Pancreas (tissue), 10 donors: ENCODE measurements at places on chromosomes 1 and 21. TPM values are rescaled to one million over a fixed set of nuclear protein-coding genes. Genes with fewer than 3 reads are reported as not detected.

The AXDND1 gene
- total RNA-seq, result not detected

The ETV3L gene
- not detected for total RNA-seq

The CSMD2 gene
- total RNA-seq, result 0.44 TPM

The CFAP141 gene
- total RNA-seq, result not detected

The DMRTB1 gene
- total RNA-seq, result not detected

The LRRN2 gene
- total RNA-seq, result 3.7 TPM

The NR5A2 gene
- 98.5 TPM for total RNA-seq

The WDR64 gene
- total RNA-seq, result not detected

The DCST2 gene
- total RNA-seq, result 0.16 TPM

The CLCN6 gene
- 5.3 TPM for total RNA-seq

The MYOC gene
- total RNA-seq, result not detected

DNA sequence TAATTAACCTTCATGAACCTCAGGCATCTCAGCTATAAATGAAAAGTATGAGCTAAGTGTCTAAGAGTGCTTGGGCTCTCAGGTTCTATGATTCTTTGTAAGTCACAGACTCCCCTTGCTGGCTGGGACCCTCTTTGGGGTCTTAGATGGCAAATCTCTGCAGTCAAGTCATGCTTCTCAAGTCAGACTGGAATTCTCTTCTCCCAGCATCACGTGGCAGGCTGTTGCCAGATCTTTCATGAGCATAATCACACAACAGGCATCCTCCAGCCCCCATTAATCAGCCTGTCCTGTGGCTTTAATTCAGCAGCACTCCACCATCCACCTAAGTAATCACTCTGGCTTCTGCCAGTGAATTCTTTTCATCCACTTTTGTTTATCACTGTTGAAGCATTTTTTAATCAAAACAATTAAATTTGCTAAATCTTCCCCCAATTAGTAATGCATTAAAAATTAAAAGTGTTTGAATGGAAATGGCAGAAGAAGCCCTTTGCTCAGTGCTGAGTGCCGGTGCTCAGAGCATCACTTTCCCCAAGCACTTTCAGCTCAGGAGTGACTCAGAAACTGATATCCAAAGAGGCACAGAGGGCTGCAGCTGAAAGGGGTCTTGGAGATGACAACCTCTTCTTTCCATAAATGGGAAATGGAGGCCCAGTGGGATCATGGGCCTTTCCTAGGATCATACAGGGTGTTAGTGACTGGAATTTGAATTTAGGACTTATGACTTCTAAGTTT, 50.2 kb downstream of the C8A start:
- H3K27me3 ChIP-seq, result no peaks in the 10 kb centered on the region
- no peaks in the 10 kb centered on the region for H3K4me1 ChIP-seq
- no peaks in the 10 kb centered on the region for H3K36me3 ChIP-seq
- no peak for DNase-seq
- no peak overlapping the region for H3K4me3 ChIP-seq
- no peak overlapping the region for H3K27ac ChIP-seq

GRCh38 chr1:119910618-119911017, 14.3 kb upstream of the ADAM30 start:
- no peaks in the 10 kb centered on the region for H3K27me3 ChIP-seq
- H3K4me1 ChIP-seq, result no peaks in the 10 kb centered on the region
- no peak for DNase-seq
- H3K4me3 ChIP-seq, result no peak overlapping the region
- no peak overlapping the region for H3K27ac ChIP-seq
- no peaks in the 10 kb centered on the region for H3K36me3 ChIP-seq

- no peaks in the 10 kb centered on the region for H3K27me3 ChIP-seq
- no peak overlapping the region for H3K27ac ChIP-seq
- H3K36me3 ChIP-seq, result no peaks in the 10 kb centered on the region
- no peak for DNase-seq
- H3K4me3 ChIP-seq, result no peak overlapping the region
- H3K4me1 ChIP-seq, result peaks cover 6% of the 10 kb centered on the region
Measured at GRCh38 chr1:62280150-62280549, 39.1 kb downstream of the KANK4 start.

DNA sequence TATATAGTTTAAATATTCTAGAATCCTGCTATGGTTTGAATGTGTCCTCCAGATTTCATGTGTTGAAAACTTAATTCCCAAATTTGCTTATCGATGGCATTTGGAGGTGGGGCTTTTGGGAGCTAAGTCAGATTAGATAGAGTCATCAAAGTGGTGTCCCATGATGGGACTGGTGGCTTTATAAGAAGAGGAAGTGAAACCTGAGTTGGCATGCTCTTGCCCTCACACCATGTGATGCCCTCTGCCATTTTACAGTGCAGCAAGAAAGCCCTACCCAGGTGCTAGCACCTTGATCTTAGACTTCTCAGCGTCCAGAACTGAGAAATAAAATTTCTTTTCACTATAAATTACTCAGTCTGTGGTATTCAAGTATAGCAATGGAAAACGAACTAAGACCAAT, 111.3 kb downstream of the TGFB2 start:
- H3K4me3 ChIP-seq, result no peak overlapping the region
- H3K27ac ChIP-seq, result no peak overlapping the region
- no peaks in the 10 kb centered on the region for H3K27me3 ChIP-seq
- H3K36me3 ChIP-seq, result no peaks in the 10 kb centered on the region

DNA sequence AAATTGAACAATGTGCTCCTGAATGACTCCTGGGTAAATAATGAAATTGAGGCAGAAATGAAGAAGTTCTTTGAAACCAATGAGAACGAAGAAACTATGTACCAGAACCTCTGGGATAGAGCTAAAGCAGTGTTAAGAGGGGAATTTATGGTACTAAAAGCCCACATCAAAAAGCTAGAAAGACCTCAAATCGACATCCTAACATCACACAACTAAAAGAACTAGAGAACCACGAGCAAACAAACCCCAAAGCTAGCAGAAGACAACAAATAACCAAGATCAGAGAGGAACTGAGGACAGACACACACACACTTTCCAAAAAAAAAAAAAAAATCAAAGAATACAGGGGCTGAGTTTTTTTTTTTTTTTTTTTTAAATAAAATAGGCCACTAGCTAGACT, 564.2 kb downstream of the SMYD3 start:
- no peaks in the 10 kb centered on the region for H3K4me1 ChIP-seq
- no peaks in the 10 kb centered on the region for H3K27me3 ChIP-seq
- DNase-seq, result no peak
- no peak overlapping the region for H3K4me3 ChIP-seq
- H3K36me3 ChIP-seq, result no peaks in the 10 kb centered on the region
- H3K27ac ChIP-seq, result no peak overlapping the region

DNA sequence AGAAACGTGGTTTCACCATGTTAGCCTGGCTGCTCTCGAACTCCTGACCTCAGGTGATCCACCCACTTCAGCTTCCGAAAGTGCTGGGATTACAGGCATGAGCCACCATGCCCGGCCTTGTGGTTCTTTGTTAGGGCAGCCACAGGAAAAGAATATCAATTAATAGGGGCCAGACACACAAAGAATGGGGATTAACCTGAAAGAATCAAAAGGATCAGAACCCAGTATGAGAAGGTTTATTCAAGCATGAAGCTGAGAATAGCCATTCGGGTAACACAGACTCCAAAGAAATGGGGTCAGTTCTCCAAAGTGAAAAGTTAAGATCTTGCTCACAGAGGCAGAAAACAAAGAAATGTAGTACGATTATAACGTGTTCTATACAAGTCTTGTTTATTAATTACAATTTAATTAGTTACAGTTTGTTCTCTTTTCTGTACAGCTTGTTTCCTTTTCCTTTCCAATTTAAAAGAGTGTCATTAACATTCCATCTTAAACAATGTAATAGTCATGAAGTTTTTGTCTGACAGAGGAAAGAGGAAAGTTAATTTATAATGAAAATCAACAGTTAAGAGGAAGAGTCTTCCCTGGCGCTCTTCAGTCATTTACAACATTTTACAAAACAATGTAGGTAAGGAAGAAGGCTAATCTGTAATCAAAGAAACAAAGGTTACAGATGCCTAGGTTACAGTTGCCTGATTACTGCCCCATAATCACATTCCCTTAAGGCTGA, 51.3 kb upstream of the SLC45A1 start:
- H3K36me3 ChIP-seq, result no peaks in the 10 kb centered on the region
- H3K4me3 ChIP-seq, result no peak overlapping the region
- peak overlapping the region; percentile 46 for H3K27ac ChIP-seq
- H3K27me3 ChIP-seq, result no peaks in the 10 kb centered on the region

- peak; percentile 56 for DNase-seq
- no peak overlapping the region for H3K27ac ChIP-seq
- no peaks in the 10 kb centered on the region for H3K4me1 ChIP-seq
- H3K4me3 ChIP-seq, result no peak overlapping the region
- H3K36me3 ChIP-seq, result no peaks in the 10 kb centered on the region
Measured at GRCh38 chr1:193111641-193112090, 6.5 kb upstream of the GLRX2 start.

DNA sequence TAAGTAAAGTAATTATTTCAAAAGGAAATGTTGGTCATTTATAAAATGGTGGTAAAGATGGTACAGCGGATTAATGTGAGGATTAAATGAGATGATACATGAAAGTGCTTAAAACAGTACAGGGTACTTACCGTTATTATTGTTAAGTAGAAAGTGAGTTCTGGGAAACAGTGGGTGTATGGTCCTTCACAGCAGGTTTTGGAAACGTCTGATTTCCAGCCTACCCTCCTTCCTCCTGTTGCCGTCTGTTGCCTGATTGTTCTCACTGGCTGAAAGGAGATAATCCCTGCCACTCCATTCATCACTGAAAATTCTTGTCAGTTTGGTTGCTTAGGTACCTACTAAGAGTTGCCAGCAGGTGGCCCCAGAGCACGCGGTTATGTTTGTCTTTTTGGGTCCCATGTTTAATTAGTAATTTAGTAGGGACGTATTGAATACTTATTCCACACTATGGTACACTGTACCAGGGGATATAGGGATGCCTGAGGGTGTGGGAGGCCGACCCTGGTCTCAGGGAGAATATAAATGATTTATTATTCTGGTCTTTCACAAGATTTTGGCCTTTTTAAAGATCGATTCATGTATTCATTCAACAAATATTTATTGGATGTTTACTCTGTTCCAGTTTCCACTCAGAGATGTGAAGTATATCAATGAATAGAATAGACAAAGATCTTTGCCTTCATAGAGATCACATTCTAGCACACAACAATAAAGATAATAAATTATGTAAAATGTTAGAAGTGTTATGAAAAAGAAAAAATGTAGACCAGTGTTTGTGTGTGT, 30.8 kb upstream of the RPTN start:
- no peaks in the 10 kb centered on the region for H3K4me1 ChIP-seq
- H3K4me3 ChIP-seq, result no peak overlapping the region
- DNase-seq, result peak; percentile 33
- no peaks in the 10 kb centered on the region for H3K27me3 ChIP-seq

DNA sequence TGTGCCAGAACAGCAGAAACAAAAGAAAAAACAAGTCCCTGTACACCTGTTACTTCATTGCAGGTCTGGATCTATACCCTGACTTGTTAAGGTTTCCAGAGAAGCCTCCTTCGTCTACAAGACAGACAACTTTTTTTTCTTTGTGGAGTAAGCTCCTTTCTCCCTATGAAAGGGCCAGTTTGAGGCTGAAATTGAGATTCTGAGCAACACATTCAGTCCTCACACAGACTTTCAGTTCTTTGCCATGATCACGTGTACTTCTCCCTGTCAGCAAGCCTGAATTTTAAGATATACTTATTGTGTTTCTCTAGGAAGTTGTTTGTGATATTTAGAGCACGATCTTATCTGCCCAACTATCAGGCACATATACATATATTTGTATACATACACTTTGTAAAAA, 374.0 kb downstream of the NTNG1 start:
- no peak overlapping the region for H3K4me3 ChIP-seq
- H3K4me1 ChIP-seq, result no peaks in the 10 kb centered on the region
- no peak overlapping the region for H3K27ac ChIP-seq
- H3K27me3 ChIP-seq, result no peaks in the 10 kb centered on the region
- no peak for DNase-seq

GRCh38 chr21:31193761-31194160, 150.3 kb downstream of the TIAM1 start:
- no peak overlapping the region for H3K27ac ChIP-seq
- peaks cover 4% of the 10 kb centered on the region for H3K27me3 ChIP-seq
- no peaks in the 10 kb centered on the region for H3K36me3 ChIP-seq
- no peak for DNase-seq
- H3K4me1 ChIP-seq, result peaks cover 3% of the 10 kb centered on the region

DNA sequence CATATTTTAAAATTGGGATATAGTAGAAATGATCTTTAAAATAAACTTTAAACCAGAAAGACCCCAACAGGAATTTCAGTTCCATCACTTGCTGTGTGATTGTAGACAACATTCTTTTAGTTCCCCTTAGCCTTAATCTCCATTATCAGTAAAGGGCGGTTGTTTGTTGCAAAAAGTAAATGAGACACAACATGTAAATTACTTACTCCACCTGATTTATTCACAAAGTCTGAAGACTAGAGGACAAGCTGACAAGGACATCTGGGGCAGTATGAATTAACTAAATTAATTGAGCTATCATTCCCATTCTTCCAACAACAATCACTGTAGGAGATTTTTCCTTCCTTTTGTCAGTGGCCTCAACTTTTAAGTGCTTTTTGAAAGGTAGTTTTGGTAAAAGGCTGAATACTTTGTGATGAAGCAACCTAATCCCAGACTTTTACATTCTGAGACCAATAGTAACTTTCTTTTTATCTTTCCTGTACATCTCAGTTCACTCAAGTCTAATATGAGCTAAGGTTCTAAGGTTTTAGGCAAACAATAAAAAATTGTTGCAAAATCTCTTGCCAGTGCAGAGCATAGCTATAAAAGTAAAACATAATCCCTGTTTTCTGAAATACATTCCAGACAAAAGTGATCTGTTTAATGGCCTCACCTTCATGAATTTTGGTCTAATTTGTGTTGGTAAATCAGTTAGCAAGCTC, 6.2 kb downstream of the SLC19A2 start:
- H3K4me1 ChIP-seq, result peaks cover 18% of the 10 kb centered on the region
- H3K27ac ChIP-seq, result no peak overlapping the region
- H3K27me3 ChIP-seq, result no peaks in the 10 kb centered on the region
- no peak overlapping the region for H3K4me3 ChIP-seq
- no peaks in the 10 kb centered on the region for H3K36me3 ChIP-seq
- no peak for DNase-seq

- H3K27me3 ChIP-seq, result no peaks in the 10 kb centered on the region
- H3K36me3 ChIP-seq, result no peaks in the 10 kb centered on the region
- H3K4me3 ChIP-seq, result no peak overlapping the region
- H3K4me1 ChIP-seq, result no peaks in the 10 kb centered on the region
- H3K27ac ChIP-seq, result no peak overlapping the region
Measured at GRCh38 chr1:8589571-8589970, 227.9 kb downstream of the RERE start.

GRCh38 chr1:2965676-2966075, 55.6 kb upstream of the ACTRT2 start:
- H3K36me3 ChIP-seq, result no peaks in the 10 kb centered on the region
- no peak overlapping the region for H3K27ac ChIP-seq
- H3K27me3 ChIP-seq, result no peaks in the 10 kb centered on the region
- peaks cover 7% of the 10 kb centered on the region for H3K4me1 ChIP-seq
- H3K4me3 ChIP-seq, result no peak overlapping the region
- DNase-seq, result peak; percentile 18

DNA sequence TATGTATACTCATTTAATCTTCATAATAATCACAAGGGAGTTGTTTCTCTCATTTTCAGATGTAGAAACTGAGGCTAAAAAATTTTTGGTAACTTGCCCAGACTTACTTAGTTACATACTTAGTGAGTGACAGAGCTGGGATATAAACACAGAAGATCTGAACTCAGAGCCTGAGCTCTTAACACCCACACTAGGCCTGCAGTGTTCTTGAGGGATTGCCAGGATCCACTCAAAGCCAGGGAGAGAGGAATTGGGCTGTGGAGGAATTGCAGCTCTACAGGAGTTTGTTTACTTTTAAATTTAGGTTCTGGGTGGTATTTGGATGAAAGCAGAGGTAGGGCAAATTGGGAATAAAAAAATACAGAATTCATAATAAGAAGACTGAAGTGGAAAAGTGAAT, 515.1 kb upstream of the PLXNA2 start:
- no peak overlapping the region for H3K27ac ChIP-seq
- H3K4me3 ChIP-seq, result no peak overlapping the region
- no peaks in the 10 kb centered on the region for H3K36me3 ChIP-seq
- no peaks in the 10 kb centered on the region for H3K27me3 ChIP-seq
- H3K4me1 ChIP-seq, result no peaks in the 10 kb centered on the region
